ENCODE measurements at places on chromosomes 16 and 17.

DNA sequence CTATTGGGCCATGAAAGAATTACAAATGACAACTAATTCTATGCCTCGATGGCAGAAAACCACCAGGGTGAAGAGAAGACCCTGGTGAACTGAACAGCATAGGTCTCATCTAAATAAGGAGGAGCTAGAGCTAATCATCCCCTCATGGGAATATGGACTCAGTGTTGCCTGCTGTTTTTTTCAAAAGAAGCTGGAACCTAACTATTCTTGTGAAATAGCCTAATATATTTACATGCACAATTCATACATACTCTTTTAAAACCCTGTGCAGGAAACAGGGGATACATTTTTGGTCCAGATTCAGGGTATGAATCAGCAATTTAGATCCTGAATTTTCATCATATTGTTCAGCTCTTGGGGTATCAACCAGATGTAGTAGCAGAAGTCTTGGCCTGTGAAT, 560.6 kb downstream of the TOX3 start:
- no peak for DNase-seq

DNA sequence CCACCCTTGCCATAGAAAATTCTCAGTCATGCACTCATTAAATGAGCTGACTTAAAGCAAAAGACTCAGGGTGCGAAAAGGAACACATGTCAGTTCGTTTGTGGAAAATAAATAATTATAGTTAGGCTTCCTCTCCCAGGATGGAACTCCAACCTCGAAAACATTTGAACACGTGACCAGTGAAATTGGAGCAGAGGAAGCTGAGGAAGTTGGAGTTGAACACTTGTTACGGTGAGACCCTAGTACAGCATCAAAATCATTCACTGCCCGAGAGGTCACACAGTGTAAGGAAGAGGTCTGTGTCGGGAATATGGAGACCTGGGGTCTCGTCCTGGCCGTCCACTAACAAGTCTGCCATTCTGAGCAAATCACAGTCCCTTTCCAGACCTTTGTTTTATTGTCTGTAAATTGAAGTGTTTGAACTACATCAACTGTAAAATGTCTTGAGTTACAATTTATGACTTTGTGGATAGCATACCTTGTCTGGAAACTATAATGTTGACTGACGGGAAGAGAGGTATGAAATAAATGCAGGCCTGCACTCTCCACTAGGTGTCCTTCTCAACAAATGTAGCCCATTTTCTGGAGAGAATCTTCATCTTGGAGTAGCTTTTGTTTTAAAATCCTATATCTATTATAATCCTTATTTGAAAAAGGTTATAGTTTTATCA, 7.7 kb downstream of the PSMD7 start:
- DNase-seq, result no peak

DNA sequence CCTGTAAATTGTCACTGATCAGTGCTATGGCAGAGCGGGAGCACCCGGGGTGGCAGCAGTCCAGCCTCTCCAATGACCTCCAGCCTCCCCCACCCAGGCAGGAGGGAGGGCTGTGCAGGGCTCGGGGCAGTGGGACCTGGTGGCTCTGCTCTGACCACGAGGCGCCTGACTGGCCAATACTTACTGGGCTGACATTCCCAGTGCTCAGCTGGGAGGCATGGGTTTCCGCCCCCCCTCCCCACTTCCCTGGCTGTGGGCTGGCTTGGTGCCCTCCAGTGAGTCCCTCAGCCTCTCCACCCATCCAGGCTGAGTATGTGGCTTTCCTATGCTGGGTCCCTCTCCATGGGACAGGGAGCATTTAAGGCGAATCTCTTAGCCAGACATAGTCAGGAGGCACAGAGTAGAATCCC, 2.7 kb downstream of the SOCS3 start:
- DNase-seq, result no peak

- DNase-seq, result no peak
Measured at GRCh38 chr16:12082226-12082887, 105.8 kb downstream of the SNX29 start.

DNA sequence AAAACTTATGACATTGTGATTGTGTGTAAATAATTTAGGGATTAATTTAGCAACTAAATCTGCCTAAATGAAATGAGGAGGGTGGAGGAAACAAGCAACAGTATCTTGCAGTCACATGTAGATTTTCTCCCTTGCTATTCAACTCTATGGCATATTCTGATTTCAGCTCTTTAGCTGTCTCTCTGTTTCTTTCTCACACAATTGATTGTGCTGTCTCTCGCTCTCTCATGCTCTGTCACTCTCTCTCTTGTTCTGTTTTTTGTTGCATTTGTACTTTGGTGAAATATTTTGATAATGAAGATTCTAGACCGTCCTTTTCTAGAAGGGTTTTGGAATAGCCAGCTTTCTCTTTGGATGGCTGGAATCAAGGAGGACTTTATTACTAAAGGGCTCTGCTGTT, 70.6 kb downstream of the BCAS3 start:
- no peak for DNase-seq

GRCh38 chr16:79986352-79986751, 385.8 kb upstream of the MAF start:
- no peak for DNase-seq

DNA sequence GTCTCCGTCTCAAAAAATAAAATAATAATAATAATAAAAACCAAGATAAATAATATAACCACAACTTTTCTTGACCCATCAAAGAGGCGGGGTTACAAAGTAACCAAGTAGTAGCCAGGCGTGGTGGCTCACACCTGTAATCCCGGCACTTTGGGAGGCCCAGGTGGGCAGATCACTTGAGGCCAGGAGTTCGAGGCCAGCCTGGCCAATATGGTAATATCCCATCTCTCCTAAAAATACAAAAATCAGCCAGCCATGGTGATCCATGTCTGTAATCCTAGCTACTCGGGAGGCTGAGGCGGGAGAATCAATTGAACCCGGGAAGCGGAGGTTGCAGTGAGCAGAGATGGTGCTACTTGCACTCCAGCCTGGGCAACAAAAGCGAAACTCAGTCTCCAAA, 45.3 kb downstream of the ADCY9 start:
- DNase-seq, result no peak

DNA sequence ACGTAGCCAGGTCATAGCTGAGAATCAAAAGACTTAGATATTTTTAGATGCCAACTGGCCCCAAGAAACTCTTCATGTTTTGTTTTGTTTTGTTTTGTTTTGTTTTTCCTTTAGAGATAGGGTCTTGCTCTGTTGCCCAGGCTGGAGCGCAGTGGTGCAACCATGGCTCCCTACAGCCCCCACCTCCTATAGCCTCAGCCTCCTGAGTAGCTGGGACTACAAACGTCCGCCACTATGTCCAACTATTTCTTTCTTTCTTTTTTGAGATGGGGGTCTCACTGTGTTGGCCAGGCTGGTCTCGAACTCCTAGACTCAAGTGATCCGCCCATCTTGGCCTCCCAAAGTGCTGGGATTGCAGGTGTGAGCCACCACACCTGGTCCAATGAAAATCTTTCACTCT, 107.1 kb downstream of the ADCY9 start:
- DNase-seq, result no peak

DNA sequence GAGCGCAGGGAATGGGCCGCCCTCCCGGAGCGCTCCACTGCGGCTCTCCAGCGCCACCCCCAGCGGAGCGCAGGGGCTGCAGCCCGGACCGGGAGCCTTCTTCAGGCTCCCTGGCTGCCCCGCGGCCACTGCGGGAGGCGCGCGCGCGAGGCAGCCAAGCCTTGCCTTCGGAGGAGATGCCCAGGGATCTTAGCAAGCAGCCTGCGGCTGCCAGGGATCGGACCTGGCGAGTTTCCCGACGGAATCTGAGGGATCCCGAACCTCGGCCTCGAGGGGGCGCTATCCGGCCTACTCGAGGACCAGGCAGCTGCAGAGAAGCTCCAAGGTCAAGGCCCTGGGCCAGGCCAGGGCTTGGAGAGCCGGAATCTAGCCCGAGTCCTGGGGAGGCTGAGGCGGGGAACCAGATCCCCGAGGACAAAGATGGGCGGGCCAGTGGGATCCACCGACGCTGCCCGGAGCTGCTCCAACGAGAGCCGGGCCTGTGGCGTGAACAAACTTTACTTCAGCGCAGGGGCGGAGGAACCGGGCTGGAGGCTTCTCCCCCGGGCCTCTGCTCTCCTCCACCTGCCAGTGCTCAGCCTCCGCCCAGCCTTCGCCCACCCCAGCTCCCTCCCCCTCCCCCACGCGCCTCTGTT, at the start of gene IRX6:
Gene IRX6, plus strand, starts transcription at position 567 of the 635 bp plus-strand sequence. CDS start 889 bp downstream, outside the sequence.
- DNase-seq, result no peak

- no peak for DNase-seq
Measured at GRCh38 chr16:81195885-81196534, 42.5 kb upstream of the BCO1 start.

- no peak for DNase-seq
Measured at GRCh38 chr16:27618165-27618564, 68.2 kb downstream of the KATNIP start.

DNA sequence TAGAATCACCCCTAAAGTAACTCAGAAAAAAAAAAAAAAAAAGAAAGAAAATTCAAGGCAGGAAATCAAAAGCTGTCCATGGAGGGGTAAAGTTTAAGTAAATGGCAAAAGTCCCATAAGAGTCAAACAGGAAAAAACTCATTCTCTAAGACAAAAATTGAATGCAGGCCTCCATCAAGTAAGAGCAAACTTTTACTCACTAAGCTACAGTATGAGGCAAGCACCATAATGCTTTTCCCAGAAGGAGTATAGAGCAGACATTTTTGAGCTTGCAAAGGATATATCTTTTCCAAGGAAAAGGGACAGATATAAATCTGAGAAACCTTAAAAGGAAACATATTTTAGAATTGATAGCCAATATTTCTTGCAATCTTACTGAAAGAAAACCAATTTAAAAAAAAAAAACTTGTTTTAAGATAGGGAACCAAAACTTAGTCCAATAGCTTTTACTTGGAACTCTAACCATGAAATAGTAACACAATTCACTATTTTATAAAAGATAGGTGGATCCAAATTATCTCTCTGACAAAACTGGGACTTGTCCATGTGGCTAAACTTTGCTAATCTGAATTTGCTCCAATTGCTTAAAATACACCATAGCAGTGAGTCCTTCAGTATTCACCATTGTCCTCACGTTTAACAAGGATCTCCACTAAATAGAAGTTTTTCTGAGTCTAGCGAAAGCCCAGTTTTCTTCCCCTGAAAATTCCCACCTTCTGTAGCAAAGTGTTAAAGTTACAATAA, 99.8 kb downstream of the CDH11 start:
- no peak for DNase-seq

GRCh38 chr17:6539871-6540270, 16.5 kb downstream of the PITPNM3 start:
- DNase-seq, result no peak

- no peak for DNase-seq
Measured at GRCh38 chr17:50818921-50819657, 16.3 kb upstream of the WFIKKN2 start.

DNA sequence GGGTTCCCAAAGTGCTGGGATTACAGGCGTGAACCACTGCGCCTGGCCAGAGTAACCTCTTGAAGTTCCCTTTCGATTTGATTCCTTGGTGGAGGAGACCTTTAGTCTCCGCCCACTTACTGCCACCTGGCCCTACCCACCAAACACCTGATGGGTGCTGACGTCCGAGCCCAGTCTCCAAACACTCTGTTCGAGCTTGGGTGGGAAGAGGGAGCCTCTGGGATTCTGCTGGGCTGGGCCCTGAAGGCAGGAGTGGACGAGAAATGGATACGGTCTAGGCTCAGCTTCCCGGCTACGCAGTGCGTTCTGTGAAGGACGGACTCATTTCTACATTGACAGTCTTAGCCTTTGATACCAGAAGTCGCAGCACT, 870 bp upstream of the ITGA3 start:
- no peak for DNase-seq

GRCh38 chr16:59463776-59464175, 729.7 kb upstream of the GOT2 start:
- no peak for DNase-seq

DNA sequence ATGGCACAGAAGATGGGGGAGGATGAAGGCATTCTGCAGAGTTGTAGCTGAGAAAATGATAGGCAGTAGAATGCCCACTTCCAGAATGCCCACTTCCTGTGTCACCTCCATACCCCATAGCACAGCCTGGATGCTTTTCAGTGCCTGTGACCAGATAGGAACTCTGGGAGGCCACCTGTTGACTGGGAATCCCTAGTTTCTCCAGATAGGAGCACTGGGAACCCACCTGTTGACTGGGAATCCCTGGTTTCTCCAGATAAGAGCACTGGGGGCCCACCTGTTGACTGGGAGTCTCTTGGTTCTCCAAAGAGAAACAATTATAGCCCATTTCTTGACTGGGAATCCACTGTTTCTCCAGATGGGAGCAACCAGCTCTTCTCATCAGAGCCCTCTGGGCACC, 11.6 kb downstream of the CPHXL start:
- no peak for DNase-seq

GRCh38 chr17:19386974-19387920, at the start of gene MFAP4:
Gene MFAP4 (minus strand): TSS chr17:19387190. CDS start chr17:19387155, 35 bp downstream.
- DNase-seq, result no peak

DNA sequence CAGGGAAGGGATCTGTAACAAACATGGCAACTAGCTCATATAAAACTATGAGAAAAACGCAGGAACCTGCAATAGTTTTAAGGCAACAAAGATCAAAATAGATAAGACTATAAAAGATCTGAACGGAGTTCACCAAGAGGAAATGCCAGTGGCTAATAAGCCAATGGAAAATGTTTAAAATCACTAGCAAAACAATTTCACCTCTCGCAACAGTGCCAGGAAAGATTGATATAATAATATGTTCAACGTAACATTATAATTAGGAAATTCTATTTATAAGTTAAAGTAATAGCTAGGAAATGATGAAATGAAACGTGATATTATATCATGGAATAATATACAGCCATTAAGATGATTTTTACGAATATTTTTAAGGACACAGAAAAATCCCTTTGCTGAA, 16.0 kb downstream of the MRC2 start:
- DNase-seq, result no peak

DNA sequence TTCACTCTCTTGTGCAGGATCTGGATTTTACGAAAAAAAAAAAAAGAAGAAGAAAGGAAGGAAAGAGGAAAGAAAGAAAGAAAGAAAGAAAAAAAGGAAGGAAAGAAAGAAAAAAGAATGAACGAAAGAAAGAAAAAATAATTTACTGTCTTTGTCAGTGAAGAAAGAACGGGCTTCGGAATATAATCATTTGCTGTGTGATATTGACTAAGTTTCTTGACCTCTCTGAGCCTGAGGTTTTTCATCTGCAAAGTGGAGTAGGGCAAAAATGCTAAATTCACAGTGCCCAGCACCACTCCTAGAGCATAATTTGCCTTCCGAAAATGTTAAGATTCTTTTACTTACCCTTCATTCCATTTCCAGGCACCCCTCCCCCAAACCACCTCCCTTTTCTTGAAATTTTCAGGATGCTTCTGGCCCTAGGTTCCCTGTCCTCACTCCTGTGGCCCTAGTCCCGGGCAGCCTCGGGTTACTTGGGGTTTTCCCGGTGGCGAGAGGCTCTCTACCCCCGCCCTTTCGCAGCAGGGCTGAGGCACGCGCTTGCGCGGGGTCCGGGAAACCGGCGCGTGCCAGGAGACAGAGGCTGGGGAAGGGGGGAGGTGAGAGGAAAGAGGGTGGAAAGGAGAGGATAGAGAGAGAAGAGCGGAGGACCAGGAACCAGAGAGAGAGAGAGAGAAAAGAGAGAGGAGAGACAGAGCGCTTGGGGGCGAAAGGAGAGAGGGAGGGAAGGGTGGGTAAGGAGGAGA, at the start of gene CNTNAP1:
Gene CNTNAP1, plus strand, starts transcription at position 556 of the 746 bp plus-strand sequence. CDS start 299 bp downstream, outside the sequence.
- DNase-seq, result no peak

GRCh38 chr17:55693254-55694216, 29.1 kb downstream of the TMEM100 start:
- no peak for DNase-seq

GRCh38 chr17:15462976-15463772, 4.2 kb downstream of the CDRT4 start:
- no peak for DNase-seq

- no peak for DNase-seq
Measured at GRCh38 chr16:69133373-69133954, 1.0 kb downstream of the UTP4 start.

- no peak for DNase-seq
Measured at GRCh38 chr16:83682116-83682867, 125.5 kb upstream of the HSBP1 start.

Measured in stimulated activated CD4-positive, alpha-beta T cell treated with anti-CD3 and anti-CD28 coated beads, Interleukin-15, amount 100 ng/mL, for 1 hour (primary cell).